Substantia nigra (tissue), 51 donors: ENCODE measurements at places on chromosomes 13 and 19.

GRCh38 chr19:45179072-45179891 is 698 bp downstream of the BLOC1S3 start:
- no peak for DNase-seq

- no peak for DNase-seq
Observed at GRCh38 chr13:70388935-70389334, 280.7 kb upstream of the KLHL1 start.

GRCh38 chr19:13053238-13053637 is 49.4 kb downstream of the LYL1 start:
- no peak for DNase-seq

- DNase-seq = no peak
Observed at GRCh38 chr19:19746286-19747213, 13.6 kb upstream of the ZNF14 start.

DNA sequence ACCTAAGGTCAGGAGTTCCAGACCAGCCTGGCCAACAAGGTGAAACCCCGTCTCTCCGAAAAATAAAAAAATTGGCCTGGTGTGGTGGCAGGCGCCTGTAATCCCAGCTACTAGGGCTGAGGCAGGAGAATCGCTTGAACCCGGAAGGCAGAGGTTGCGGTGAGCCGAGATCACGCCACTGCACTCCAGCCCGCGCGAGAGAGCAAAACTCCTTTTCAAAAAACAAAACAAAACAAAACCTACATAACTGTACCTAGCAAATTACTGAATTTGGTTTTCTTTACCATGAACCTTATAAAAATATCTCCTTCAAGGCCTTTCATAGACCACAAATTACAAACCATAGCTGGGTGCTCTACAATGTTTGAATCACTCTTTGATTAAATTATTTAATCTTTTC is 760 bp downstream of the ZNF91 start:
- DNase-seq = no peak

DNA sequence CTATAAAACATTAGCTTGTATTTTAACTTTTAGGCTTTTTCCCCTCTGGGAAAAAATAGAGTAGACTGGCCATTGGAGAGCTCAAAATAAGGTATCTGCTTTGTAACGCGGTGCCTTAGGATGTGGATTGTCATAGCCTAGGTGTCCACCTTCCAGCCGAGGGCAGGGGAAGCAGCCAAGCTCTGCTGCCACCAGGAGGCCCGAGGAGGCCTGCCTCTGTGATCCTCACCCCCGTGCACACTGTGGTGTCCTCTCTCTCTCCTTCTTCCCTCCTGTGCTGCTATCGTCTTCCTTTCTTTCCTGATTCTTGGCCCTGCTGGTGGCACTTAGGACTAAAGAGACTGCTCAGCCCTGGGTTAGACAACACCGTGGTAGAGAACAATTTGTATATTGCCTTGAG is 11.3 kb downstream of the HNRNPM start:
- no peak for DNase-seq

GRCh38 chr13:112972867-112973576 is 4.0 kb downstream of the MCF2L start:
- no peak for DNase-seq

- DNase-seq = no peak
Observed at GRCh38 chr13:27258637-27259386, 7.5 kb downstream of the RPL21 start.

- DNase-seq = peak; percentile 12
Observed at GRCh38 chr19:31349160-31349881, at the start of gene TSHZ3. Gene TSHZ3 (minus strand): TSS chr19:31349436. CDS start chr19:31349219, 217 bp downstream.

- no peak for DNase-seq
Observed at GRCh38 chr13:72100339-72100738, 233.3 kb upstream of the DACH1 start.

- DNase-seq = no peak
Observed at GRCh38 chr19:28652765-28653164, 560.2 kb downstream of the UQCRFS1 start.

- DNase-seq = no peak
Observed at GRCh38 chr13:32021785-32022184, 9.8 kb upstream of the FRY start.

DNA sequence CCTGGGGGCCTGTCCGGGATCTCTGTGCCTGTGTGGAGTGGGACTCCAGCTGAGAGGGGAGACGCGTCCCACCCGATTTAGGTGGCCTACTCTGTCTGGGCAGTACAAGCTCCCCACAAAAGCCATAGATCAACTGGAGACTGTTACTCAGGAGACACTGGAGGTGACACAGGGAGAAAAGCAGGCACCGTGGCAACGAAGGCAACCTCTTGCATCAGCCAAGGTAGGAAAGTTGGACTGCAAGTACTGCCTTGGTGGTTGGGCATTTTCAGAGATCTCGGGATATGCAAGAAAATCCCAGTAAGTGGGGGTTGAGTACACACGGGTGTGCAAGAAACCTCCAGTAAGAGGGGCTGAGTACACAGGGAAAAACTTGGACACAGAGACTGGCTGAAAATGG is 1060.0 kb upstream of the MIR17HG start:
- DNase-seq = no peak

DNA sequence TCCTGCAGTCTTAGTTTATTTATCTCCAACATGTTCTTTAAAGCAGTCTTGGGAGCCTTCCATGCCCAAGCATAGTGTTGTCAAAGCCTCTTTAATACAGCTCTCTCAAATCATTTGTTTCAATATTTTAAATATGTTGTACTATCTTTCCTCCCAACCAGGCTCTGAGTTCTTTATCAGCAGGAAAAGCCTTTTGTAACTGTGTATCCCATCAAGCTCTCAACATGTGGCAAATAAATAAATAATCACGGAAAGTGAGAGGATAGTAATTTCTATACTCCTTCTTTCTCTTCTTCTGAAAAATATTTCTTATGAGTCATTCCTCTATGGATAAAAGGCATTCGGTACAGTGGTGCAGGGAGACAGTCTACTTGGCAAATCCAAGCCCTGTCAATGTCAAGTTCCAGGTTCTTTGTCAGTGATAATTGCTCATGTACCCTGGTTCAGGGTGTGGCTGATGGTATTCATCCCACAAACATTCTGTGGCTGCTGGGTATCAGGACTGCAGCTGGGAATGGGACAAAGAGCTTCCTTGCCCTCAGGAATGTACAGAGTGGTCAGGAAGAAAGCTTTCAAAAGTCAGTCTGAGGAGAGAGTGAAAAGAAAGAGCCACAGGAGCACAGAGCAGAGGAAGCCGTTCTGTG is 384.3 kb downstream of the EFNB2 start:
- no peak for DNase-seq

DNA sequence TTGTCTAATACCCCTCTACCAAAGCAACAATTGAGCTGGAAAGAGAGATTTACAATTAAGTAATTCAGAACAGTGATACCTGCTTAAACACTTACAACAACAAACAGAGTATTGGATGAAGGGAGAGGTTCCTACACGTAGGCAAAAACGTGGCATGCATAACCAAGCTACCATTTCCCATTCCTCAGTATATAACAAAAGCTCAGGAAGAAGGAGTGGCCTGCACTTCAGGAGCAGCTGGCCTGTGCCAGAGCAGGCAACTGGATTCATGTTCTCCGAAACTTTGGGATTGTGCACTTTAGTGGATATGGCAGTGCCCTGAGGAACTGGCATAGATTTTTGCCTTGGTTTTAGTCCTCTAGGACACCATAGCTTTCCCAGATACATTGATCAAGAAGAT is 630.2 kb upstream of the PCDH9 start:
- DNase-seq = no peak
